H1 (cell line): ENCODE measurements at places on chromosomes 4 and X.

- no peak for DNase-seq
These were observed 53.7 kb downstream of the COQ2 start for GRCh38 chr4:83230928-83231327.

DNA sequence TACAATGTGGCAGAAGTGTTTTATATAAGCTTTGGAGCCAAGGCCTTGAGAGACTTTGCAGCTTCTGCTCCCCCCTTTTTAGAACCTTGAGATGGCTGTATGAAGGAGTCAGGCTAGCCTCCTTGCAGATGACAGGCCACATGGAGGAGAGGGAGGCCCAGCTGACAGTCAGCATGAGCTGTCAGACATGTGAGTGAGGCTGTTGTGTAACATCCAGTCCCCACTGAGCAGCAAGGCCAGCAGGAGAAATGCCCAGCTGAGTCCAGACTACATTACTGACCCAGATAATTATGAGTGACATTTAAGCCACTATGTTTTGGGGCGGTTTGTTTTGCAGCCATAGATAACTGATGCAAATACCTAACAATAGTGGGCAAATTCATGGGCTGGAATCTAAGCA is 515.3 kb upstream of the ARX start:
- DNase-seq = no peak

GRCh38 chr4:19382993-19383756 is 868.5 kb upstream of the SLIT2 start:
- DNase-seq = no peak

DNA sequence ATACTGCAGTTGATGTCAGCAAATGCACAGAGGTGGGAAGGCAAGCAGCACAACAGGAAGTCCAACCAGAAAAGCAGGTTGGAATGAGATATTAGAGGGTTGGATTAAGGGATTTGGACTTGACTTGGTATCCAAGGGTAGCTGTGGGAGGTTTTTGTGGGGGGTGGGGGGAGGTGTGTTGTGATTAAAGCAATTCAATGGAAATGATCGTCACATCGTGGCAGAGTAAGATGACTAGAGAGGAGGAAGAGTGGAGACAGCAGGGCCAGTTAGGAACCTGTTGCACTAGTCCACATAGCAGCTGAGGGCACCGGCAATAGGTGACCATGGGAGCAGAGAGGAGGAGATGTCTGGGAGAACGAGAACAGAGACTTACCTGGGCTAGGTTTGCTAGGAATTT is 2.4 kb downstream of the SLC25A43 start:
- no peak for DNase-seq

GRCh38 chrX:10618961-10619360 is 1.4 kb downstream of the MID1 start:
- DNase-seq = no peak

- no peak for DNase-seq
These were observed 41.0 kb downstream of the AMELX start for GRCh38 chrX:11334165-11334564.

- DNase-seq = no peak
These were observed 139.6 kb downstream of the IQCM start for GRCh38 chr4:149676076-149676475.

DNA sequence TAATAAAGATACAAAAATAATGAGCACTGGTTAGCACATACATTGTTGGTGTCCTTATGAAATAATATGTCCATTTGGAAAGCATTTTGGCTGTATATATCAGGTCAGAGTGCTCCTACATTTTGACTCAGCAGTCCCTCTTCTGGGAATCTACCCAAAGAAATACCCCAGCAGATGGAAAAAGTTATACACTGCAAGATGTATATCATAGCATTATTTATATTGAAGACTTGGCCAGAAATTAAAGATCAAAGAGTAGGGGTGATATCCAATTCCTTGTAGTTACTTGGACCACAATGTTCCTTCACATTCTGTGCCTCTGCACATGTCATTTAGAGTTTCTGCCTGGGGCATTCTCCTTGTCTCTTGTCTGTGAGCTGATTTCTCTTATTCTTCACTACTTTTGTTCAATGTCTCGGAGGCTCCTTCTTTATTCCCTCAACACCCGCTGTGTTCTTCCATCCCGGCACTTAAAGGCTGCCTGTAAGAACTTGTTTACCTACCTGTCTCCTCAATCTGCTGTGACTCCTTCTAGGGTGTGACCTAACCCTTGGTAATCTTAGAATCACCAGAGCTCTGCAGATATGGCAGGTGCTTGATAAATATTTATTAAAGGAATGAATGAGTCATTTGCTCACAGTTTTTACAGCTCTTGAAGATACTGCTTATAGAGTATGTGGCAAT is 3.1 kb upstream of the TSPAN5 start:
- no peak for DNase-seq

DNA sequence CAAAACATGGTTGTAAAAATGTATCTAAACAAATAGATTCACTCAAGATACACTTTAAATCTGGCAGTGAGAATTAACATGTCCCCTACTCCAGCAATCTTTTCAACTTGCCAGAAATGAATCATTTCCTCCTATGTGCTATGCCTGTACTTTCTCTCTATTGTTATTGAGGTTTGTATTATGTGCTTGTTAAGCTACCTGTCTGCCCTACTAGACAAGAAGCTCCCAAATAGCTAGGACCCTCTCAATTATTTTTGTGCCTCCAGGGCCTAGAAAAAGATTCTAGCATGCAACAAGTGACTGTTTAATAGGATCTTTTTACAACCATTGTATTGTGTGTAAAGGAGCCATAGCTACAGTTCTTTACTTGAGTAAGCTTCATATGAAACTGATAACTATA is 3.5 kb upstream of the SAP30 start:
- no peak for DNase-seq

DNA sequence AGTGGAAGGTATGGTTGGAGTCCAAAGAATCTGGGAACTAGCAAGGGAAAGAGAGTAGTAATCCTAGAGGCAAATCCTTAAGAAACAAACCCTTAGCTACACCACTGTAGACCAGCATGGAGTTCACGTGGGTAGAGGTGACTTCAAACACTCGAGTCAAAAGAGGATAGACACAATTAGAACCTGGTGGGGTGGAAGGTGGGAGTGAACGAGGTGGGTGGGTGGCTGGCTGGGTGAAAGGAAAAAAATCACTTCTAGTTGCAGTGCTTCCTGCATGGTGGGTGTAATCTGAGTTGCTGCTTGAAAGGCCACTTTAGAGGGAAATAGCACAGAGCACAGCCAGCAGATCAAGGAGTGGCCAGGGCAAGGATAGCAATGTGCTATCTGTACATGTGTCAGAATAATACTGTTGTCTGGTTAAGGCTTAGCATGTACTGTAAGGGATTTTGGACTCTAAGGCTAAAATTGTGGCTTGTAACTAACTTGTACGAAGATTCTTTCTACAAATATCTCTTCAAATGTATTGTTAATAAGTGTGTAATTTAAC is 356.2 kb downstream of the GRIA2 start:
- DNase-seq = no peak

DNA sequence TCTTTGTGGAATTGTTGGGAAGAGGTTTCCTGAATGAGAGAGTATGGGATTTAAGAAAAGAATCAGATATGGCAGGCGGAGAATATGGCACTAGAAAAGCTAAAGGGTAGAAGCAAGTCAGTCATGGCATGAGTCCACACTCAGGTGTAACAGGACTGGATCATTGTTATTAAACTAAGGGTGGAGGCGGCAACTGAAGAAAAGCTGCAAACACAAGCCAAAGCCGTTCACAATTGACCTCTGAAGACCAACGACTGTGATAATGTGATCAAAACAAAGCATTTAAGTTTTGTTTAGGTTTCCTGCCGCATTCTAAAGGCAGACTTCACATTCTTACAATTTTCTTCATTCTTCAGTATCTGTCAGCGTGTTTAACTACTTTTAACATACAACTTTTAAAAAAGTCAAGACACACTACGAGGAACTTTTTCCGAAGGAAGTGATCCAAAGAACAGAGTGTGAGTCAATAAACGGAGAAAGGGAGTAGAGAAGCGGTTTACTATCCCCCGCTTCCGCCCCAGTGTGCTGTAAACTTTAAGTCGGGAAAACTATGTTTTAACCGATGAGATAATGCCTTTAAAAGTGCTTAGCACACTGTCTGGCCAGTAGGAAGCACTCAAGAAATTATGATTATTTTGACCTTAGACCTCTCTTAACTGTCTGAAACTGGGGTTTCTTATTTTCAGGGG is 909 bp upstream of the SLAIN2 start:
- DNase-seq = no peak

- DNase-seq = no peak
These were observed 59.5 kb downstream of the PGRMC2 start for GRCh38 chr4:128227991-128228571.

DNA sequence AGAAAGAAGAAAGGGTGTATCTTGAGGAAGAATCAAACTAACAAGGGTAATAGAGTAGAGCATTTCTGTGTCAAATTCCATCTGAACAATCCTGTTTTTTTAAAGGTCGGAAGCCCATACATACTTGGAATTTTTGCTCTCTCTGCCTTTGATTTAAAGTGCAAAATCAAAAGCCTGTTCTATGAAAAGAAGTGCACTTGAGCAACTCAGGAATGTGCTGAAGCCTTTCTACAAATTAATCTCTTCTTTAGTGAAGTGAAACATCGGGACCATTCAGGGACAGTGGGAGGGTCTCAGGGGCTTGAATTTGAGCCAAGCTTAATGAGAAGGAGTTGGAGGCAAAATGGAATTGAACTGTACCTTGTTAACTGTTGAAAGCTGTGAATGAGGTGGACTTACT is 1008.5 kb upstream of the LCORL start:
- DNase-seq = no peak

DNA sequence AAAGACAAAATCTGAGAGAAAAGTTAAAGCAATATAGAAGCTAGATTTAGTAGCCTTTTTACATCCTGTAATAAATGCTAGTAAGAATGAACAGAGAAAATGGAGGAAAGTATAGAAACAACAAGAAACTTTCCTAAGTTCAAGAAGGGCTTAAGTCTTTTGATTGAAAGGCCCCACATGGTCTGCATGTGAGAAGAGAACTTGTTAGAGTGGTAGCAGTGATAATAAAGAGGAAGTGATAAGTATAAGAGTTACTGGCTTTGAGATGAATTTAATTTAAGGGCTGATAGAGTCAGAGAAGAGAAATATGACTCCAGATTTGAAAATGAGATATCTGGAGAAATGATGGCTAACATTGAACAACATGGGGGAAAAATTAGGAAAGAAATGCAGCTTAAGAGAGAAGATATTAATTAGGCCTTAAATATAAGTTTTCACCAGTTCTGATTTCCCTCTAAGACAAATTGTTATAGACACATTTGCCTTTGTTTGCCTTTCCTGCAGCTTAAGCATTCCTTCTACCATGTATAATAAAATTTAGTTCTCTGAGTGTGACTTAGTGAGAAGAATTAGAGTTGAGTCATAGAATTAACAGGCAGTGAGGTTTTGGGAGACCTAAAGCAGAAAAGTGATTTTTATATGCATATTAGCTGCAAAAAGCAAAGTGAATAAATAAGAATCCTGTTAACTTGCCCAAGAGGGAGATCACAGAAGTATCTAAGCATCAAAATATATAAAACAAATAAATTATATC is 18.4 kb downstream of the ZFX start:
- DNase-seq = no peak

GRCh38 chrX:13652287-13652793 is 601 bp upstream of the TCEANC start:
- DNase-seq = no peak

DNA sequence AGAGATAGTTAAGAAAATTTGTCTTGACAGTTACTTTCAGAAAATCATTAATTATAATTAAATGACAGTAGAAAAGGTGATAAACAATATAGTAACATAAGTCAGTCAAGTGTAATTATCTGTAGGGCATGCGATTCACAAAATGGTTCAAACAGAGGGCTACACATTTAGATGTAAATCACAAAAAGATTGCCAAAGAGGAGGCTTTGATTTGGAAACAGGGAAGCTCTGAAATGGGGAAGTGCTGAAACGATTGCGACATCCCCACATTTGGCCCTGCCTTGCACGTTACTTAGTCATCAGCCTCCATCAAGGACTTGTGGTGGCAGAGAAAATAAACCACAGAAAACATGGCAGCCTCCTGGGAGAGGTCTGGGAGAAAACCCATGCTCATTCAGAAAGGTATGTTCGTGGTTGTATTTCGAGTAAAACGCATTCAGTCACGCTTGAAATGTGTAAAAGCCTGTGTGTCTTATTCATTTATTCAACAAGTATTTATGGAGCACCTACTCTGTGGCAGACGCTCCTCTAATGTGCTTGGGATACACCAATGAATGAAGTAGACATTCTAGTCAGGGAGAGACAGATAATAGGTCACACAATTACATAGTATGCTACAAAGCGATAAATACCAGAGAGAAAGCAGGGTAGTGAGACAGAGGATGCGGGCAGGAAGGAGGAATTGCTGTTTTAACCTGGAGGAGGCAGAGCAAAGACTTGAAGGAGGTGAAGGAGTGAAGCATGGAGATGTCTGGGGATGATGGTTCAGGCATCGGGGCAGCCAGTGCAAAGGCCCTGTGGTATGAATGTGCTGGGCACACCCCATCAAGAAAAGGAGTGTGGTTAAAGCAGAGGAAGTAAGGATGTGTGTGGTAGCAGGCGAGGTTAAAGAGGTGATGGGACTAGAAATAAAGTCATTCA is 7.8 kb downstream of the RBM47 start:
- DNase-seq = no peak

DNA sequence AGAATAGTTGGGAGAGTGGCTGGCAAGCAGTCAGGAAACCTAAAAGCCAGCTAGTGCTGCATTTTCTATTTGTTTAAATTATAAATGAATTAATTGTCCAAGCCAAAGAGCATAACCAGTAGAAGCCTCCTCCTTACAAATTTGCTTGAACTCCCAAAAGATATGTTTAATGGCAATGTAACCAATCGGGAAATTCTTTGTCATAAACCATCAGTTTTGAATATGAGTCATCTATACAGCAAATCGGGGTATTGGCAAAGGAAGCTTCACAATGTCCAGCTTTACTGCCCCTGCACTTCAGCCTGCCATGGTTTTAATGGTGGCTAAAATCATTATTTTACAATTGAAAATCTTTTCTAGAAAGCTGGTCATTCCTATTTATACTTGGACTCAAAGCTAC is 216.6 kb downstream of the SHROOM3 start:
- DNase-seq = no peak

- no peak for DNase-seq
These were observed 1123.7 kb upstream of the POU3F4 start for GRCh38 chrX:82384401-82384800.

DNA sequence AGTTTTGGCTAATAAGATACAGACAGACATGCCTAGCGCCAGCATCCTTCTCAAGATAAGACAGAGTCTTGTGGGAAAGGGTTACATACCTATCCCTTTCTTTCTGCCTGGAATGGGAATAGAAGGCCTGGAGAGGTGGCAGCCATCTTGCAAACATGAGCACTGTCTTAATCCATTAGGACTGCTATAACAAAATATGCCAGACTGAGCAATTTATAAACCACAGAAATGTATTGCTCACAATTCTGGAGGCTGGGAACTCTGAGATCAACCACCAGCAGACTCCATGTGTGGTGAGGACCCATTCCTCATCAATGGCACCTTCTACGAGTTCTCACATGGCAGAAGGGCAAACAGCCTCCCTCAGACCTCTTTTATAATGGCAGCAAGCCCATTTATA is 26.5 kb upstream of the NEIL3 start:
- DNase-seq = no peak

DNA sequence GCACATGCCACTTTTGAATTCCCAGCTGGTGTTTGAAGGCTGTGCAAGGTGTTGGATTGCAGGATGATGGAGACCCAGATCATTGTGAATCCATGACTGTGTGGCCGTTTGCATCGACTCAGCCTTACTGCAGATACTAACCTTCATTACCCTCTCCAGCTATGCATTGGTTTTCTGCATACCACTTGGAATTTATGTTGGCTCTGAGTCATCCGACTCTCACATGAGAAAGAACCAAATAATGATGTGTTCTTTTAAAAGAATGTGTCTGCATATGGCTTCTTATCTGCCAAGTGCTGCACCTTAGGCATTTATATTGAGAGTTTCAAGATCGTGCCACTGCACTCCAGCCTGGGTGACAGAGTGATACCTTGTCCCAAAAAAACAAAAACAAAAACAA is 106.7 kb upstream of the PRKX start:
- no peak for DNase-seq
